ENCODE measurements at places on chromosomes 7 and 10. TPM values are rescaled to one million over a fixed set of nuclear protein-coding genes. Genes with fewer than 3 reads are reported as not detected.

ZP3 gene
- 2.1 TPM for total RNA-seq

CELF2 gene
- 48.9 TPM for total RNA-seq

VAX1 gene
- not detected for total RNA-seq

MARVELD1 gene
- 17.3 TPM for total RNA-seq

CYP2C19 gene
- total RNA-seq, result not detected

ARHGEF5 gene
- total RNA-seq, result 4.9 TPM

GPR85 gene
- 0.27 TPM for total RNA-seq

XRCC2 gene
- 0.33 TPM for total RNA-seq

ODAD2 gene
- 2.5 TPM for total RNA-seq

CPED1 gene
- 96.1 TPM for total RNA-seq

NYAP1 gene
- 1.1 TPM for total RNA-seq

- no peak for DNase-seq
- H3K36me3 ChIP-seq, result no peaks in the 10 kb centered on the region
- H3K4me3 ChIP-seq, result no peak overlapping the region
- H3K27ac ChIP-seq, result no peak overlapping the region
These were observed 112.9 kb downstream of the FAM107B start for GRCh38 chr10:14661818-14662217.

GRCh38 chr7:18495412-18496340 is at the start of gene HDAC9:
TSS of gene HDAC9 (plus strand) at chr7:18495749. CDS start at chr7:18496303, 554 bp downstream.
- peak within 1 kb of the TSS; percentile 42 for H3K4me3 ChIP-seq
- no peaks in the 10 kb centered on the region for H3K36me3 ChIP-seq
- no peak for DNase-seq
- no peaks in the 10 kb centered on the region for H3K27me3 ChIP-seq
- peaks cover 24% of the 10 kb centered on the region for H3K4me1 ChIP-seq
- peak within 1 kb of the TSS; percentile 29 for H3K27ac ChIP-seq

- no peak for DNase-seq
- no peaks in the 10 kb centered on the region for H3K36me3 ChIP-seq
- H3K4me3 ChIP-seq, result no peak overlapping the region
- H3K4me1 ChIP-seq, result no peaks in the 10 kb centered on the region
- no peaks in the 10 kb centered on the region for H3K27me3 ChIP-seq
These were observed 26.9 kb upstream of the MKLN1 start for GRCh38 chr7:131300572-131301466.

- no peak for DNase-seq
- H3K27ac ChIP-seq, result no peak overlapping the region
- H3K4me1 ChIP-seq, result peaks cover 19% of the 10 kb centered on the region
- no peaks in the 10 kb centered on the region for H3K36me3 ChIP-seq
- H3K4me3 ChIP-seq, result no peak overlapping the region
- H3K27me3 ChIP-seq, result no peaks in the 10 kb centered on the region
These were observed 303.1 kb downstream of the ARHGAP12 start for GRCh38 chr10:31625566-31625965.

- no peak overlapping the region for H3K4me3 ChIP-seq
- no peaks in the 10 kb centered on the region for H3K36me3 ChIP-seq
- peaks cover 12% of the 10 kb centered on the region for H3K4me1 ChIP-seq
- DNase-seq, result no peak
- peaks cover 56% of the 10 kb centered on the region for H3K27me3 ChIP-seq
- H3K27ac ChIP-seq, result no peak overlapping the region
These were observed 21.6 kb upstream of the UNCX start for GRCh38 chr7:1210979-1211608.

DNA sequence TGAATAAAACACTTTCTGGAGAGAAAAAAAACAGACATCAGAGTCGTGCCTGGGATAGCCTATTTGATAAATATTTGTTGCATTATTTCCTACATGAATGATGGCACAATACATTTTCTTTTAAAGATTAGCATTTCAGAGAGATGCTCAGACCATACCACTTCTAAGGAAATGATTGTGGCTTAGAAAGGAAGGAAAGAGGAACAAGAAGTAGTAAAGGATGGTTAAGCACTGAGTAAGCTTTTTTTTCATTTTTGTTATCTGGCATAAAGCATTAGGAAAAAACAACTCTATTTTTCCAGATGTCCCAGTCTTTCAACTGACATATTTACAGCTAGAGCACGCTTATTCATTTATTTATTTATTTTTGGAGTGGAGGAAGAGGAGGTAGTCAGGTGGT is 258.8 kb upstream of the TEX47 start:
- no peaks in the 10 kb centered on the region for H3K27me3 ChIP-seq
- H3K4me3 ChIP-seq, result no peak overlapping the region
- no peaks in the 10 kb centered on the region for H3K4me1 ChIP-seq
- no peaks in the 10 kb centered on the region for H3K36me3 ChIP-seq

GRCh38 chr10:48491392-48492139 is 113.3 kb downstream of the ARHGAP22 start:
- DNase-seq, result no peak
- H3K27me3 ChIP-seq, result no peaks in the 10 kb centered on the region

GRCh38 chr7:121343302-121343701 is 14.5 kb downstream of the WNT16 start:
- no peak for DNase-seq
- no peaks in the 10 kb centered on the region for H3K4me1 ChIP-seq
- H3K27me3 ChIP-seq, result no peaks in the 10 kb centered on the region
- no peak overlapping the region for H3K4me3 ChIP-seq

DNA sequence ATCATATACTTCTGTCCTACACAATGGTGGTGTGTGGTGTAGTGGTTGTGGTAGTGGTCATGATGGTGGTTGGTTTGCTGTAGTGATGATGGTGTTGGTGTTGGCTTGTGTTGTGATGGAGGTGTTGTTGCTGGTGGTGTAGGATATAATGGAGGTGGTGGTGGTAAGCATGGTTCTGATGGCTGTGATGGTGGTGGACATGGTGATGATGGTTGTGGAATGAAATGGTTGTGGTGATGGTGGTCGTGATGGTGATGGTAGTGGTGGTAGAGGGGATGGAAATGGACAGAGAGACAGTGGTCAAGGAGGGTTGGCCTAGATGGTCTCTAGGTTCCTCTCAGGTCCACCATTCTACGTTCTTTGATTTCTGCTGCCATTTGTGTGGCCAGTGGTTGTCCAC is 44.7 kb downstream of the FAM241B start:
- DNase-seq, result no peak
- H3K4me1 ChIP-seq, result no peaks in the 10 kb centered on the region
- H3K27ac ChIP-seq, result no peak overlapping the region
- no peaks in the 10 kb centered on the region for H3K36me3 ChIP-seq
- H3K4me3 ChIP-seq, result no peak overlapping the region

- H3K4me3 ChIP-seq, result no peak overlapping the region
- DNase-seq, result no peak
- H3K27ac ChIP-seq, result no peak overlapping the region
These were observed 106.6 kb upstream of the MKLN1 start for GRCh38 chr7:131221061-131221460.

- no peak overlapping the region for H3K4me3 ChIP-seq
- no peak for DNase-seq
- H3K27me3 ChIP-seq, result peaks cover 33% of the 10 kb centered on the region
- H3K36me3 ChIP-seq, result no peaks in the 10 kb centered on the region
These were observed 320.3 kb downstream of the WDR37 start for GRCh38 chr10:1376384-1376945.

DNA sequence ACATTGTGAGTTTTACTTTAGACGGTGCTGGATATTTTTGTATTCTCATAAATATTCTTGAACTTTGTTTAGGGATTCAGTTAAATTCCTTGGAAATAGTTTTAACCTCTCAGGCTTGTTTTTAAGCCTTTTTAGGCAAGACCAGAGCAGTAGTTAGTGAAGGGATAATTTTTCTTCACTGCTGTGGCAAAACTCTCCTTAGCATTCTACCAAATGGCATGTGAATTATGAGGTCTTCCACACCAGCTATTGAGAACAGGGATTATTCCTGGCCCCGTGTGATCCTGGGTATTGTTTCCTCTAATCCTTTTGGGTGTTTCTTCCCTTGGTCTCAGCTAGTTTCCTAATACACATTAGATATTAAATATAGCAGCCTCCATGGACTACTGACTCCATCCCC is 46.2 kb downstream of the CCDC71L start:
- no peaks in the 10 kb centered on the region for H3K4me1 ChIP-seq
- no peaks in the 10 kb centered on the region for H3K36me3 ChIP-seq
- H3K4me3 ChIP-seq, result no peak overlapping the region
- no peak for DNase-seq
- H3K27ac ChIP-seq, result no peak overlapping the region

- DNase-seq, result peak; percentile 79
- peaks cover 33% of the 10 kb centered on the region for H3K4me1 ChIP-seq
- H3K36me3 ChIP-seq, result no peaks in the 10 kb centered on the region
- H3K4me3 ChIP-seq, result peak within 1 kb of the TSS; percentile 75
- peak within 1 kb of the TSS; percentile 63 for H3K27ac ChIP-seq
- H3K27me3 ChIP-seq, result peaks cover 3% of the 10 kb centered on the region
These were observed at the start of gene TET1 for GRCh38 chr10:68560186-68560942. TSS of gene TET1 (plus strand) at chr10:68560337. CDS start at chr10:68572339, 12,002 bp downstream.

DNA sequence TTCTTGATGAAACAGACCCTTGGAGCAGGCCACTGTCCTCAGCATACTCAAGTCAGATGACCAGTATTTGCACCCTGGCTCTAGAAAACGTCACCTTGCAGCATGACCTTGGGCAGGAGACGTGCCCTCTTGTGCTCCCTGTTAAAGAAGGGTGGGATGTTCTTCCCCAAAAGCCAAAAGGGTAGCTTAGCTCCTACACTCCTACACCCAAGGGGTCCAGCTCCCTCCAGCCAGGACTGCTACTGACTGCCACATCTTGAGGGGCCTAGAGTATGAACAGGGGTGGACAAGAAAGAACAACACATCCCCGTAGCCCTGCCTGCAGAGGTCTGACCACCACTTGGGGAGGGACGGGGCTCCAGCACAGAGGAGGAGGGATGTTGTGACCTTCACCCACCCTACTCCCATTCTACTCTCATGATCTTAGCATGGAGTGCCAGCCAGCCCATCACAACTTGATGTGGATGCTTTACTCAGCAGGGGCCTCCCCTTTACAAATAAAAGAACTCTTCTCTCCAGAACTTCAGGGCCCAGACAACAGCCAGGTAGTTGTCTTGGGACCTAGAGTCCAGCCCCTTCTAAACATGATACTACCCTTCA is 165.3 kb upstream of the ZMIZ1 start:
- no peak overlapping the region for H3K4me3 ChIP-seq
- no peaks in the 10 kb centered on the region for H3K36me3 ChIP-seq
- no peak overlapping the region for H3K27ac ChIP-seq
- no peaks in the 10 kb centered on the region for H3K4me1 ChIP-seq
- H3K27me3 ChIP-seq, result no peaks in the 10 kb centered on the region
- no peak for DNase-seq

GRCh38 chr10:131310142-131310541 is 1.4 kb downstream of the TCERG1L start:
- peaks cover 20% of the 10 kb centered on the region for H3K4me1 ChIP-seq
- no peak for DNase-seq
- no peak overlapping the region for H3K27ac ChIP-seq
- no peaks in the 10 kb centered on the region for H3K36me3 ChIP-seq

- no peak for DNase-seq
- H3K4me1 ChIP-seq, result peaks cover 13% of the 10 kb centered on the region
- H3K27me3 ChIP-seq, result no peaks in the 10 kb centered on the region
- H3K27ac ChIP-seq, result no peak overlapping the region
These were observed 866.4 kb downstream of the LRMDA start for GRCh38 chr10:76297780-76298281.

DNA sequence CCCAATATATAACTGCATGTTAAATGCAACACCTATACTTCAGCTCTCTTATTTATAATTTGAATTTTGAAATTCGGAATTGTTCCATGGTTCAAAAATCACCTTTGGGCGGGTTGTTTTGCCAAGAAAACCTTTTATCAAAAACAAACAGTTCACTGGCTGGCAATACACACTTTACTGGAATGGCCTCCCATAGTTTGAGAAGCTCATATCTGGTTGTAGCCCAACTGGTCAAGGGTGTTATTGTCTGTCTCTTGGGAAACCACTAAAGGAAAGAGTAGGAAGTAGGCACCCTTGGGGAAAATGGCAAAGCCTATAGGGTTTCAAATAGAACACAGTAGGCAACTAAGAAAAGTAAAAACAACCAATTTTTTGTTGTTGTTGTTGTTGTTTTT is 117.9 kb downstream of the HIPK2 start:
- no peaks in the 10 kb centered on the region for H3K27me3 ChIP-seq
- no peaks in the 10 kb centered on the region for H3K36me3 ChIP-seq
- no peak overlapping the region for H3K27ac ChIP-seq
- no peaks in the 10 kb centered on the region for H3K4me1 ChIP-seq
- DNase-seq, result no peak
- no peak overlapping the region for H3K4me3 ChIP-seq

DNA sequence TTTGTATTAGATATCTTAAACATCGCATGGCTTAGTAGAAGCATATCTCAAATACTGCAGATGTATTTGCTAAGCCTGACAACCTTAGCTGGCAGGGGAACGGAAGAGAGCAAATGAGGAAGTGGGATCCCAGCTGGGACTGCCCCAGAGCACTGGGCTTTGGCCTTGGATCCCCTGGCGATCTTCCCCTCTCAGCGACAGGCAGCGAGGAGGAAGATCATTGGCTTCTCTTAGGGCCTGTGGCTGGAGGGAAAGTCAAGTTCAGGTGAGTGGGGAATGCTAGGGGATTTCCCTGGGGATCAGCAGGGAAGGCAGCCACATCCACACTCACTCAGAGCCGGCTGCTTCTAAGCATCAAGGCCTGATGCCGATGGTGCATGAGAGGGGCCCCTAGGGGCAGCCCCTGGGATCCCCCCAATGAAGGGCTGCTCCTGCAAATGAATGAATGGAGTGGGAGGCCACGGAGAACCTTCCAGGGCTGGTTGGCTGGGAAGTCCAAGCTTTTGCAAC is 42.0 kb downstream of the LYZL2 start:
- H3K27me3 ChIP-seq, result no peaks in the 10 kb centered on the region
- H3K36me3 ChIP-seq, result no peaks in the 10 kb centered on the region
- H3K4me1 ChIP-seq, result peaks cover 7% of the 10 kb centered on the region

GRCh38 chr10:130459011-130459410 is 322.8 kb downstream of the GLRX3 start:
- no peak overlapping the region for H3K4me3 ChIP-seq
- H3K4me1 ChIP-seq, result no peaks in the 10 kb centered on the region
- H3K27me3 ChIP-seq, result no peaks in the 10 kb centered on the region
- H3K27ac ChIP-seq, result no peak overlapping the region

GRCh38 chr10:87918254-87918859 is 54.9 kb downstream of the PTEN start:
- no peaks in the 10 kb centered on the region for H3K27me3 ChIP-seq
- no peak overlapping the region for H3K4me3 ChIP-seq
- no peaks in the 10 kb centered on the region for H3K36me3 ChIP-seq
- peaks cover 53% of the 10 kb centered on the region for H3K4me1 ChIP-seq
- DNase-seq, result no peak
- no peak overlapping the region for H3K27ac ChIP-seq

GRCh38 chr10:63537536-63537935 is 16.3 kb downstream of the REEP3 start:
- H3K4me1 ChIP-seq, result peaks cover 14% of the 10 kb centered on the region
- H3K36me3 ChIP-seq, result no peaks in the 10 kb centered on the region
- no peak for DNase-seq
- no peak overlapping the region for H3K4me3 ChIP-seq
- H3K27me3 ChIP-seq, result no peaks in the 10 kb centered on the region
- H3K27ac ChIP-seq, result no peak overlapping the region
